ENCODE measurements at places on chromosomes 3 and 15.

DNA sequence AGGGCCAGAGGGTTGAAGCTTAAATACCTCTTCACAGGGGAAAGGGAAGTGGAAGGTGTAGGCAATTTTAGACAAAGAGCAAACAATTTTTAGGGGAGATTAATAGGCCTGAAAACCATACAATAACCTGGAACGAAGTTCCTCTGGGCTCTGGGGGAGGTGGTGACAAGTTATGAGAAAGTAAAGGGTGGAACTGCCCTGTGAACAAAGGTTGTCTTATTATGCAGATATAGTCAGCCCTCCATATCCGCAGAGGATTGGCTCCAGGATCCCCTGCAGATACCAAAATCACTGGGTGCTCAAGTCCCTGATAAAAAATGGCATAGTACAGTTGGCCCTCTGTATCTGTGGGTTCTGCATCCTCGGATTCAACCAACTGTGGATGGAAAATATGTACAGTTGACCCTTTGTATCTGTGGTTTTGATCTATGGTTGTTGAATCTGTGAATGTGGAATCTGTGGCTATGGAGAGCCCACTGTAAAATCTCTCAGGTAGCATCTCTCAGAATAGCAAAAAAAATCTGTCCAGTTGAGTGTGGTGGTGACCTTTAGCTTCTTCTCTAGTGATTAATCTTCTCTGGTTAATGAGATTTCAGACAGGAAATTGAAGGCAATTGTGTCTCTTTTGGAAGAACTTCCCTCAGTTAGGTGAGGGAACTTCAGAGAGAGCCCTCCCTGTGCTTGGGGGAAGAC is 40.2 kb downstream of the CLEC3B start:
- DNase-seq, result no peak

DNA sequence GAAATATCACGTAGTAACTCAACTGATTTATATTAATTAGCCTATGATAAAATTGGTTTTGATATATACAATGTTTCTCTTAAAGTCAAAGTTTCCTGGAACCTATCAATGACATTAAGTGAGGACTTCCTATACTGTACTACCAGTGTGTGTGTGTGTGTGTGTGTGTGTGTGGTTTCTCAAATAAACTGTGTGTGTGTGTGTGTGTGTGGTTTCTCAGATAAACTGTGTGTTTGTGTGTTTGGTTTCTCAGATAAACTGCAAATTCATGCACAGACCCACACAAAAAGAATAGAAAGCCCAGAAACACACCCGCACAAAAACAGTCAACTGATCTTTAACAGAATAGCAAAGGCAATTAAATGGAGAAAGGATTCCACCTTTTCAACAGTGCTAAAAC is 14.5 kb upstream of the WDR5B start:
- no peak for DNase-seq

- DNase-seq, result no peak
Measured at GRCh38 chr3:11690863-11691766, 47.4 kb upstream of the VGLL4 start.

DNA sequence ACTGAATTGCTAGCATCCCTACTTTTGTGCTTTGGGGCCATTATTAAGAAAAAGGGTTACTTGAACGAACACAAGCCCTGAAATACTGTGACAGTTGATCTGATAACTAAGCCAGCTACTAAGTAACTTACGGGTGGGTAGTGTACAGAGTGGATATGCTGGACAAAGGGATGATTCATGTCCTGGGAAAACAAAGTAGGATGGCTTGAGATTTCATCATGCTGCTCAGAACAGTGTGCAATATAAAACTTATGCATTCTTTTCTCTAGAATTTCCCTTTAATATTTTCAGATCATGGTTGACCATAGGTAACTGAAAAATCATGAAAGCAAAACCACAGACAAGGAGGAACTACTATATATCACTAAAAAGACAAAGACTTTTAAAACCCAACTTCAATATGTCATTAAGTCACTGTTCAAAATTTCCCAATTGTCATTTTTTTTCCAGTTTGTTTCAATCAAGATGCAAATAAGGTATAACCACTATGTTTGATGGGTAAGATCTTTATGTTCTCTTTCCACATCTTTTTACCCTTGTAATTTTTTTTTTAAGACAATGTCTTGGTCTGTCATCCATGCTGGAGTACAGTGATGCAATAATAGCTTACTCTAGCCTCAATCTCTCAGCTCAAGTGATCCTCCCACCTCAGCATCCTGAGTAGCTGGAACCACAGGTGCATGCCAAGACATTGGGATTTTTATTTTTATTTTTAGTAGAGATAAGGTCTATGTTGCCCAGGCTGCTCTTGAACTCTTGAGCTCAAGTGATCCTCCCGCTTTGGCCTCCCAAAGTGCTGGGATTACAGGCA is 67.7 kb downstream of the IFT80 start:
- DNase-seq, result no peak

GRCh38 chr3:65922441-65922840 is 116.3 kb downstream of the MAGI1 start:
- DNase-seq, result no peak

GRCh38 chr3:133547432-133548041 is 25.9 kb upstream of the CDV3 start:
- DNase-seq, result no peak

DNA sequence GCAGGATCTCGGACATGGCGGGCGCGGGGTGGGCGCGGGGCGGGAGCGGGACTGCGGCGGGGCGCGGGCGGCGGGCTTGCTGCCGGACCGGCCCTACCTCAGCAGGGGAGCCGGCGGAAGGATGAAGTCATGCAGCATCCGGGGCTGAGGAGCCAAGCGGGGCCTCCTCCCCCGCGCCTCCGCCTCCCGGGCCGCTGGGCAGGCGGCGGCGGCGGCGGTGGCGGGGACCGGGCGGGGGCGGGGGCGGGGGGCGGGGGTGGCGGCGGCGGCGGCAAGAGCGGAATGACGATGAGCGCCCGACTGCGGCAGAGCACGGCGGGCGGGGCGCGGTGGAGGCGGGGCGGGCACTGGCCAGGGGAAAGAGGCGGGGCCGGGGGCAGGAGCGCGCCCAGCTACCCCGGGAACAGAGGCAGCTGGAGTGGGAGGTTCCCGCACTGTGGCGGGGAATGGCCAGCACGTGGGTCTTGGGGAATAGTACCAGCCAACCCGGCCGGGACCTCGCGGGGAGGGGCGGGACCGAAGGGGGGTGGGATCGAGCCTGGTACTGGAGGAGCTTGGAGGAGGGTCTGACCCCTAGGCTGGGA is at the start of gene CAMK2N2:
CAMK2N2 (minus strand) TSS at position 284 of the 584 bp plus-strand sequence; CDS start at position 16, 268 bp downstream.
- peak; percentile 42 for DNase-seq

- no peak for DNase-seq
Measured at GRCh38 chr3:130491431-130491830, 25.5 kb upstream of the COL6A6 start.

GRCh38 chr3:183551930-183552329 is 3.6 kb downstream of the KLHL6 start:
- no peak for DNase-seq

- DNase-seq, result no peak
Measured at GRCh38 chr3:193805448-193805847, 212.4 kb downstream of the OPA1 start.

DNA sequence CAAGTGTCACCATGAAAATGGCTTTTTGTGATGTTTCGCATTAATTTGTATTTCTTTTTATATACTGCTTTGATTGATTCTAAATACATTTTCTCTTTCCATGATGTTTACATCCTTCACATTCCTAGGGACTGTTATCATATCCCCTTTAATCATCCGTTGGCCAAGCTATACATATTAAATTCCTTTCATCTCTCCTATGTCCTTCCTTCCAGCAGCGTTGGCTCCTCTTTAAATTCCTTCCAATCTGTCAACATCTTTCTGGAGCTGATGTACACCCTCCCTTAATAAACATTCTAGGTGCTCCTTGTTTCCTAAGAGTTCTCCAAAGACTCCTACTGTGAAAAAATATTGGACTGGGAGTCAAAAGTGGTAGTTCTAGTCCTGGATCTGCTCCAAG is 87.8 kb downstream of the IGF2BP2 start:
- no peak for DNase-seq

GRCh38 chr3:37032961-37033360 is 39.6 kb downstream of the MLH1 start:
- no peak for DNase-seq

DNA sequence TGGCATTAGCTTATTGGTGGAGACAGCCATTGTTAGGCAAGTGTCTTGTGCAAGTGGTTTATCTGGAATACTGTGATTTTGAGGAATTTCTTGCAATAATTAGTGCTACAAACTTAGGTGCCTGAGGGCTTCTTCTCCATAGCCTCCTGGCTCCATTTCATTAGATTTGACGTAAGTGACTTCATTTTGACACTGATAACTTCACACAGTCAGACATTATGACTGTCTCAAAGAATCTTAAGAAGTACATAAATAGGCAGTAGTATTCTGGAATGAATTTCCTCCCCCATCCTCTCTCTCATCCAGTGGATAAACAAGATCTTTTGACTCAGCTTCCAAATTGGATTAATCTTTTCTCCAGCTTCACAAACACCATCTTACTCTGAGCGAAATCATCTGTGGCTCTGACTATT is 19.0 kb downstream of the ARL14 start:
- no peak for DNase-seq

GRCh38 chr3:143339451-143339850 is 219.9 kb downstream of the CHST2 start:
- no peak for DNase-seq

DNA sequence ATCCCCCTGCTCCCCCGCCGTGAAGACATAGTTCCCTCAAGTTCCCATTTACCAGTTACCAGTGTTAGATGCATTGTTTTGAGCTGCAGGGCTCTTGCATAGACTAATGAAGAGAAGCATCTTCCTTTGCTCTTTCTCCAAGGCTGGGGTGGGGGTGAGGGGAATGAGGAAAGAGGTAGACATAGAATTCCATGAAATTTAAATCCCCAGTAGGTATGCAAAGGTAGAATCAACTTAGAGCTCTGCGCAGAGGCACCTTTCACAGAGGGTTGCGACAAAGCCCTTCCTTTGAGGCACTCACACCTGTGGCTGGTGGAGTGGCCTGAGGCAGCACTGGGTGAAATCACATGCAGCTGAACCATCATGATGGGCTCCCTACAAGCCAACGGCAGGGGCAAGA is 101.3 kb downstream of the WDR76 start:
- DNase-seq, result no peak

DNA sequence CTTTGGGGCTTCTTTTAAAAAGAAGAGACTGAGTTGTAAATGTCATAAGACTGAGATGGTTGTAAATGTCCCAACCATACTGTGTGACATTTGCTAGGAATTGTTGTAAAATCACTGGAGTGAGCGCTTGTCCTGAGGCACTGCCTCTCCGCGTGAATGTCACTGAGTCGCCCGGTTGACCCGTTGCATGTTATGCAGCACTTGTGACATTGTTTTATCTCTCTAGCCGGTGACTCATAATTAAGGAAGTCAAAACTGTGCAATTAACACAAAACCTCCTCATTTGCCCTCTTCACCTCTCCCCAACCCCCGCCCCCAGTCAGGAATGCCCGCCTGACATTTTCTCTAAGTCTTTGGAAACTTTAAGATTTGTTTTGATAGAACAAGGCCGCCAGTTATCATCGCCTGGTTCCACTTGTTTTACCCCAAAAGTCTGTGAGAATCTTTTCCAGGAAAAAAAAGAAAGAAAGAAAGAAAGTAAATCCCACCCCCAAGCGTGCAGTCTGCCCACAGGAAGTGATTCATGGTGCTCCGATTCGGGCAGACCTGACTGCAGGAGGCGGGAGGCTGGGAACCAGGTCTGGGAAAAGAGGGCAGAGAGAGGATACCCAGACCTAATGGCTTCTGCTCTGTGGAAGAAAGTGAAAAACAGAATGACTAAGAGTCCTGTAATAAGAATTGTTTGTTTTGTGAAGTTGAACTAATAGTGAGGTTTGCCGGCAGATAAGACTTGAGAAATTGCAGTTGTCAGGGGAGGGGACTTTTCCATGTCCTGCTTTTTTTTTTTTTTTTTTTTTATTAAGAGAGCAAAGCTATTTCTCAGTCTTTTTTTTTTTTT is 84.8 kb downstream of the SMAD3 start:
- no peak for DNase-seq

DNA sequence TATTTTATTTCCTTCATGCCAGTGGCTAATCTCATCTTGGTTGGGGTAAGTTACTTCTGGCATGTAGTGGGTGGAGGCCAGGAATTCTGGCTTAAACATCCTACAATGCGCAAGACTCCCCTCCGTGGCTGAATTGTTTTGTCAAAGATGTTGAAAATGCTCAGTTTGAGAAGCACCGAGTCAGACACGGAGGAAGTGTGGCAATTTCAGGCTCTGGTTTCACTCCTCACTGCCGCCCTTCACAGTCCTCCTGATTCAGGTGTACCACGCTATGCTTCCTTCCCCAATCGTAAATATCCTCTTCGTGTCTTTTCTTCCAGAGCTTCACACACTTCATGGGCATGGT is 150.7 kb downstream of the OPA1 start:
- no peak for DNase-seq

DNA sequence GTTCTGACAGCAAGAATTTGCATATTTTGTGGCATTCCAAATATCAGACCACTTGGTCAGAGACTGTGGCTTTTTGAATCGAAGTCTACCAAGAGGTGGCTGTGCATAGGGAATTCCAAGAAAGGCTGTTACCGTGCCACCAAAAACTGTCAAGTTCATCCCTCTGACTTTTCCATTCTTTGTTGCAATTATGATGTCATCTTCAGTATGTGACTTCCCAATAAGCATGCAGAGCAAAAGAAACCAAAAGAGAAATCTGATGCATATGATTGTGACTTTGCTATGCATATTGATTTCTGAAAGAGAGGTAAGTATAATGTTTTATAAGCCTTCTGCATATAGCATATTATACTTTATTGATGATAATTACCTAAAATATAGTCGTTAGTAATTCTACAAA is 6.5 kb downstream of the BCHE start:
- no peak for DNase-seq

DNA sequence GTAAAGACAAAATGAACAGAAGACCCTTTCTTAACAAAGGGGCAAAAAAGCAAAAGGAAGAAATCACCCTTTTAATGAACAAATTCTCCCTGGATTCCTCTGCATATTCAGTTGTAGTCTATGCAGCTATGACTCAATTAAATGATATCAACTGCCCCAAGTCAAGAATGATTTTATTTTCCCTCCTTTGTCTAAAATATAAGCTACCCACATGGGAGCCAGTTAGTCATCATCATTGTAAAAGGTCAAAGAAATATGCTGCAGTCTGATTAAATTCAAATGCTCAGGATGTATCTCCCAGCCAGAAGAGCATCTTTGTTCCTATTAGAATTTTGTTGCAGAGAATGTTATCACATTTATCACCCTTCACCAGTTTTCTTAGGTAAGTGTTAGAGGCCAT is 84.0 kb downstream of the SST start:
- no peak for DNase-seq

GRCh38 chr3:142958707-142959106 is 4.8 kb downstream of the PAQR9 start:
- no peak for DNase-seq

DNA sequence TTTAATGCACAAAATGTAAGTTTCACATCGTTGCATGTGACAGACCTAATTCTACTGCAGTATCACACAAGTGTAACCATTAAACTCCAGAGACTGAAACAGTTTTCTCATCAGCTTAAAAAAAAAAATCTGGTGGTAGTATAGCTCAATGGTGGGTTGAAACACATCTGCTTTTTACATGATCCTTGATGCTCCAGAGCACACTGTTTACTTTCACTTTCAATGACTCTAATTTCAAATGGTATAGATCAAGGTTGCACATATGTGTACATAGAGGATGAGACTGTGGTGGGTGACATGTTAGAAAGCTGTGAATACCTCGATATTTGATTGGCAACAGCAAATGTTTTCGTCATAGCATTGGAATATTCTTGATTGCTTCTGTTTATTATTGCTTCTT is 22.4 kb downstream of the MCTP2 start:
- no peak for DNase-seq

- DNase-seq, result no peak
Measured at GRCh38 chr3:109685084-109686079, 348.0 kb upstream of the DPPA4 start.

- DNase-seq, result no peak
Measured at GRCh38 chr3:169218314-169218983, 445.1 kb downstream of the MECOM start.

All from activated T-helper 2 cell treated with anti-CD3 and anti-CD28 coated beads, Interferon-gamma antibody, Interleukin-2, Interleukin-4, amounts not matched to agents 10 μg/mL and 5 μg/mL and 100 μg/mL, durations not matched to agents 14 hours and 24 hours and 36 hours (primary cell).